MG63 (cell line): ENCODE measurements at places on chromosomes 4 and X. TPM values are rescaled to one million over a fixed set of nuclear protein-coding genes. Genes with fewer than 3 reads are reported as not detected.

Gene S100P
- total RNA-seq, result not detected in 2 replicates

Gene CCKAR
- 16.8 and 28.2 TPM in 2 replicates for total RNA-seq

Gene SLC6A14
- total RNA-seq, result not detected in 2 replicates

Gene CTAG1A
- total RNA-seq, result not detected in 2 replicates

Gene MAP7D2
- 0.07 and 0.25 TPM in 2 replicates for total RNA-seq

Gene F8A2
- not detected in 2 replicates for total RNA-seq

Gene ZIC3
- not detected in 2 replicates for total RNA-seq
